Activated CD4-positive, alpha-beta T cell treated with anti-CD3 and anti-CD28 coated beads for 4 hours (primary cell): ENCODE measurements at places on chromosomes 2 and 18.

GRCh38 chr2:26193578-26194231 is 20.8 kb downstream of the GAREM2 start:
- DNase-seq, result no peak

GRCh38 chr2:130832296-130832940 is 4.3 kb upstream of the ARHGEF4 start:
- DNase-seq, result no peak

DNA sequence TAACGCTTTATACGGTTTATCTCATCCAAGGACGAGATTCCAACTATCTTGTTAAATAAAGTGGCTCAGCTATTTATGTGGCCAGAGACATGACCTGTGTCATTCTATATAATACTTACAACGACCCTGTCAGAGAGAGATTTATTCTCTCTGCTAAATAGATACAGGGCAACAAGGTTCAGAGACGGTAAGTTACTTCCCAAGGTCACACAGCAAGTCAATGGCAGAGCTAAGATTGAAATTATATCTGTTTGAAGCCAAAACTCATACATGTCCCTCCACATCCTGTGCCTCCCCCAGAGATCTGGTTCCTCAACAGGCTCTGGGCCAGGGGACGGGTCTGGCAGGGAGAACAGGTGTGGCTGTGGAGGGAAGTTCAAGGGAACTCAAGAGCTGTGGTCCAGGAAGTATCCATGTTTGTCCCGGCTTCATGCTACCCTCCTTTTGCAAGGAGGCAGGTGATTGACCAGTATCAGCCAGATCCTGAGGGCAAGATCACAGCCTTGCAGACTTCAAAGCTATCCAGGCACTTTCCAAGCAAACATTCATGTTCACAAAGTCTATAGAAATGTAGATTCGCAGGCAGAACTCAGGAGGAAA is 99.8 kb downstream of the CAPN13 start:
- DNase-seq, result no peak

DNA sequence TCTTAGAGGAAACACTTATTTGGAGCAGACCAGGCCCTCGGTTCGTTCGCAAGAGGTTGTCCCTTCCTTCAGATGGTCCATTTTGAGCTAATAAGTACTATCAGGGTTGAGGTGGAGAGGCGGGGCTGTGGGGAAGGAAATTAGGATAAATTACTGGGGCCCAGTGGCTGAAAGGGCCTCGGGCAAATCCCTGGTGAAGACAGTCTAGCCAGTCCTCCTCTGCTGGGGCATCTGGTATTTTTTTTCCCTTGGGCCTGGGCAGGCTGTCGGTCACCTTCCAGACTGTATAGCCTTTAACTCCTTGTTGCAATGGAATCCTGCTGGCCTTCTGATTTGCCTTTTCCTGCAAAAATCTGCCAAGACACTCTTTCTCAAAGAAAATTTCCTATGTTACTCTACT is 1.7 kb upstream of the MYO3B start:
- DNase-seq, result no peak

DNA sequence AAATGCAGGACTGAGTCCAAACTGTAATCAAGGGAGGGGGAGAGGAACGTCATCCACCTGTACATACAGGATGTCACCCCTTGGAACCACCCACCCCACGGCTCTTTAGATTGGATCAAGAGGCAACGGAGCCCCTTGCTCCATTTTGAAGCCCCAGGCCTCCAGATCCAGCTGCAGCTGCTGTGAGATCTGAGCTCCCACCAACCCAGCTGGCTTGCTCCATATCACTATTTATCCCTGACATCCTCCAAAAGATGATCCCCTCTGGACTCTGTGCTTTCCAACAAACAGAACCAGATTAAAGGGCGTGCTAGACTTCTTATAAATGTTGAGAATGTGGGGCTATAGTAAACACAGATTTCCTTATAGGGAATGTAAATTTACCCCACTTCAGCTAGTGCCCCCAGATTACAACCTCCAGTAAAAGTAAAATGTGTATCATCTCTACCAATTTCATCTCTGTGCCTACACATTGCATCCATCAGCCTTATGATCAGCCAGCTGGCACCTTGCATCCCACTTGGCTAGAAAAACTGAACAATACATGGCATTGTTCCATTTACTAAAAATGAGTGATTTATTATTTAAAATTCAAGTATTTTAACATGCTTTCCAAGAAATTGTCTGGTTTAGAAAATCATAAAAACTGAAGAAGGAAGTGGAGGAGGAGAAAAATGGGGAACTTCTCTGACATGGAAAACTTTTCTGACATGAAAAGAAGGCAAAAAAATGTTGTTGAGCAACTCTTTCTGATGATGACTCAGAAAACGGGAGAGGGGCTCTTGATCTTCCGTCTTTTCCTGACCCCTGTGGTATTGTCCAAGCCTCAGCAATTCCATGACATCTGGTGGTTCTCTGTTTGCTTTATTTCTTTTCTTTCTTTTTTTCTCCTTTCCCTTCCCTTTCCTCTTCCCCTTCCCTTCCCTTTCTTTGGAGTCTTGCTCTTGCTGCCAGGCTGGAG is 262.6 kb upstream of the THUMPD2 start:
- DNase-seq, result no peak

GRCh38 chr18:67608615-67609273 is 92.2 kb upstream of the DSEL start:
- no peak for DNase-seq

DNA sequence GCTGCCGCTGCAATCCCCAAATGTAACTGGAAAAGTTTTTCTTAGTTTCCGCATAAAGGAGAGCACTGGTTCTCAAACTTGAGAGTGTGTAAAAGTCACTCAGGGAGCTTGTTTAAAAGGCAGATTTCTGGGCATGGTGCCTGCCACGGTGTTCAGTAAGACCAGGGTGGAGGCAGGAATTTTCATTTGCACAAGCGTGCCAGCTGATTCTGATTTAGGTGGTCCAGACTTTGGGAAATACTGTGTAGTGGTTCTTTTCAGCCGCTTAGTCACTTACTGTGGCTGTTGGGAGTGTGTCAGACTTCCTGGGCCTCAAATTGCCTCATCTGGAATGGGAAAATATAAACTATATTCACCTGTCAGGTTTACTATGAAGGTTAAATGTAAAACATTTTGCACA is 788 bp downstream of the ARMC9 start:
- DNase-seq, result no peak

DNA sequence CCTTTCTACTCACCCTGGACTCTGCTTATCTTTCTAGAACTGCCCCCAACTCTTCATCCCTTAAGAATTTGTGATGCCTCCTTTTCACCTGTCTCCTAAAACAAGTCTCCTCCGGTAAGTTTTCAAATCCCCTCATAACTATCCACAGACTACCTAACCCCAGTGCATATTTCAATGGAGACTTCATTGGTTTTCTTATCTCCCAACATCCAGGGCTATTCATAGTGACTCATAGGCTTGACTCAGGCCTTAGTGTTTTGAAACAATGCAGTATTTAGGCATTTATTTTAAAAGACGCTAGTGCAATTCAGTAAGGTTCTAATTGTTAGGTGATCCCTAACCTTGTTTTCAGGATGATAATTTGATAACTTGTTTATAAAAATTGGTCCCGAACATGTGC is 399.2 kb downstream of the CPS1 start:
- DNase-seq, result no peak

GRCh38 chr18:64240316-64240715 is 91.4 kb upstream of the LINC00305 start:
- DNase-seq, result no peak

- no peak for DNase-seq
Observed at GRCh38 chr18:49690312-49690711, 123.0 kb downstream of the ACAA2 start.

DNA sequence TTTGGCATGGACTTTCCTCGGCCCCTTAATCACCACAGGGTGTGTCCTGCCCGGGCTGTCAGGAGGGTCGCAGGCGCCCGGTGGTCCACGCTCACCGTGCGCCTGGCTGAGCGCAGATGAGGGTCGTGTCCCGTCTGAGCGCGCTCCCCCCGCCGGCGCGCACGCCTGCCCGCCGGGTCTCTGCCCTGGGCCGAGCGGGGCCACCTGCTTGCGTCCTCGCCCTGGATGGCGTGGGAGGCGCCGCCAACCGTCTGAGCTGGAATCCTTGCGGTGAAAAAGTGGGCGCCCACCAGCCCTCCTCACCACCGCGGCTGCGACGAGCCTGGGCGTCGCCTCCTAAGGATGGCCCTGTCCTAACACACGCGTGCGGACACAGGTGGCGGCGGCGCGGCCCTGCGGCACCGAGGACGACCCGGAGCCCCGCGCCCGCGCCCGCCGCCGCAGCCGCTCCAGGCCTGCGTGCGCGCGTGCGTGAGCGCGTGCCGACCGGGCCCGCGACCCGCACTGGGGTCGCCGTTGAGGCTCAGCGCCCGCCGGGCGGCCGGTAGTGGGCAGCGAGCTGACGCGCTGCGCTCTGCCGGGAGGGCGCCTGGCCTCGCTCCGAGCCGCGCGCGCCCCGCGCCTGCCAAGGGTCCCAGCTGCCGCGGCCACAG is 126.6 kb downstream of the ARHGEF4 start:
- no peak for DNase-seq

- no peak for DNase-seq
Observed at GRCh38 chr18:58091099-58091611, 47.1 kb downstream of the NEDD4L start.

- DNase-seq, result no peak
Observed at GRCh38 chr2:20186078-20186854, 38.7 kb downstream of the SDC1 start.

DNA sequence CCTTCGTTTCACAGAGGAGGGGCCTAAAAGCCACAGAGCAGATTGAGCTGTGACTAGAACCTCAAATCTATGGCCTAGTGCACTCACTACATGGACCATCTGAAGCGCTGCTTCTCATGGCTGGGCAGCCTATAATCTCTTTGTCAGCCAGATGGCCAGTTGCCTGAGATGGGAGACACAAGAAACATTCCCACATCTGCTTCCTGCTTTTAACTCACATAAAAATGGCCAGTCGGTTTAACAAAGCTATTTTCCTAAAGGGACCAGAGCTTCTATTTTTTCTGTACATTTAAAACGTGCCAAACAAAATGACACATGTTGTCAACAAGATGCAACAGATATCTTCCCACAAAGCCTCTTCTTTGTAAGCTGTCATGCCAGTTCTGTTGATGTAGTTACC is 173.8 kb downstream of the GFPT1 start:
- no peak for DNase-seq

DNA sequence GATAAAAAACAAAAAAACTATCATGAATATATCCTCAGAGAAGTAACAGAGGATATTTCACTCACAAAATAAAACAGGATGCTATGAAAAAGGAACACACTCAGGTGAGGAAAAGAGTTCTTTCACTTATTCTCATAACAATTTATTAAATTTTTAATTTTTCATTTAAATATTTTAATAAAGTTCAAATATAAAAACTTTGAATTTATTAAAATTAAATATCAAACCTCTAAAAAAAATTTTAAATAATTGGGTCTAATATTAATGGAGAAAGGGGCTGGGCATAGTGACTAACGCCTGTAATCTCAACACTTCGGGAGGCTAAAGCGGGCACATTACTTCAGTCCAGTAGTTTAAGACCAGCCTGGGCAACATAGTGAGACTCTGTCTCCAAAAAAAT is 10.1 kb downstream of the THADA start:
- no peak for DNase-seq

- DNase-seq, result no peak
Observed at GRCh38 chr2:212173756-212174510, 364.7 kb downstream of the ERBB4 start.

GRCh38 chr2:181788897-181789555 is 102.5 kb upstream of the ITPRID2 start:
- no peak for DNase-seq

GRCh38 chr18:36265015-36265414 is 32.5 kb upstream of the FHOD3 start:
- no peak for DNase-seq

GRCh38 chr18:24089515-24090337 is 49.1 kb upstream of the CABYR start:
- no peak for DNase-seq
